Stimulated activated CD4-positive, alpha-beta T cell treated with anti-CD3 and anti-CD28 coated beads, Interleukin-2, amount 100 ng/mL, for 48 hours (primary cell): ENCODE measurements at places on chromosomes 1 and 21.
A peak's percentile ranks its signal among the peaks of the same experiment; 100 is the strongest.

DNA sequence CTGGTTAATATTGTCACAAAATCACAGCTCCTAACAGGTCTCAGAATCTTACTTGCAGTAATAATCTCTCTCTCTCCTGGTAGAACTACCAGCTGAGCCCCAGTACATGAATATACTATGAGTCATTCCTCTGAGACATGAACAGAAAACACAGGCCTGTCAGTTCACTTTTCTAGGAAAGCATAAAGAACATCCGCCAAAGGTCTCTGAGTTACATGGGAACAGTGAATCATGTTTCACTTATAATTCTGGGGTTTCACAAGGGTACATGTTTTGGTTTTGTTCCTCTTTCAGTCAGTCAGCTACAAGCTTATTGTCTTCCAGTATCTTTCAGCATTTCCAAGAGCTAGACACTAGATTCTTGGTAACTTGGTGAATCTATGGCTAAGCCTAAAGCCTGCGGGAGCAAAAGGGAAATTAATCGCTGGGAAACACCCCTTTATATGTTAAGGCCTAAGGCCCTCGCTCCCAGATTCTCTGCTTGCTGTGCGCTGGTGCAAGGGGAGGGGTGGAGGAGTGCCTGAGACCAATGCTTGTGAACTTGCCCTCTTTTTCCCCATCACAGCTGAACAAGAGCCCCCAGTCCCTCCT lies 31.7 kb downstream of the IFNGR2 start:
- DNase-seq: peak; percentile 21

- DNase-seq: no peak
These were observed 8.1 kb upstream of the TRIM67 start for GRCh38 chr1:231153726-231154125.

DNA sequence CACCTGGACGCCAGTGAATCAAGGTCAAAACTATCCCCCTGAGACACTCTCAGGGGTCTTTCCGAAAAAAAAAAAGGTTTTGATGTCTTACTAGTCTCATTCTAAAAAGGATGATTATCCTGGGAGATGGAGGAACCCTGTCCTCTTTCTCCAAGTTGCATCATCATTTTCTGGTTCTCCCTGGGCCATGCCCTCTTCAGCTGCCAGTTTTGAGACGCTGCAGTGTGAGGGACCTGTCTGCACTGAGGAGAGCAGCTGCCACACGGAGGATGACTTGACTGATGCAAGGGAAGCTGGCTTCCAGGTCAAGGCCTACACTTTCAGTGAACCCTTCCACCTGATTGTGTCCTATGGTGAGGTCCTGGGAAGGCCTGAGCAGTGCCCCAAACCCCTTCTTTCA lies 3.5 kb downstream of the FCRLA start:
- DNase-seq: no peak

DNA sequence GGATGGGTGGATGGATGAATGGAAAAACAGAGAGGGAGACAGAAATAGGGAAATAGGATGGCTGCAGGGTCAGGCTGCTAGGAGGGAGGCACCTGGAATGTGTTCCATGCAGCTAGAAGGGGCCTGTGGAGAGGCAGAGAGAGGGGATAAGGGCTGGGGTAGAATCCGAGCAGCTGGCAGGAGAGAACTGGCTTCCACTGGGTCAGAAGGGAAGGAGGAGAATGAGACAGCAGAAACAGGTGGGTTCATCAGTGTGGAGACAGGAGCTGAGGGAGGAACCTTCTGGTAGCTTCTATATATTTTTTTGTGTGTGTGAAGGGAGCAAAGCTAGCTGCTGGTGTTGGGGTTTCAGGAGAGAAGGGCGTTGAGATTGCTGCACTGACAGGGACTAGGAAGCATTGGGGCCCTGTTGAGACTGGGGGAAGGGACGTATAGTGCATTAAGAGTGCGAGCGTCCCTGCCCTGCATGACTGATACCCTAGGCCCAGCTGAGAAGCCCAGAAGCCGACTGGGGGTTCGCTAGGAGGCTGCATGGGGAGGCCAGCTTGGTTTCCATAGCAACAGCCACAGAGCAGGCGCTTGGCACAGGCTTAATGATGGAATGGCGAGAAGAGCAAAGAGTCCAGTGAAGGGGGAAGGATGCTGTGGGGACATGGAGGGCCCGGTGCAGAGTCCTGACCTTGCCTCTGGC lies 14.8 kb upstream of the KIF21B start:
- DNase-seq: no peak

DNA sequence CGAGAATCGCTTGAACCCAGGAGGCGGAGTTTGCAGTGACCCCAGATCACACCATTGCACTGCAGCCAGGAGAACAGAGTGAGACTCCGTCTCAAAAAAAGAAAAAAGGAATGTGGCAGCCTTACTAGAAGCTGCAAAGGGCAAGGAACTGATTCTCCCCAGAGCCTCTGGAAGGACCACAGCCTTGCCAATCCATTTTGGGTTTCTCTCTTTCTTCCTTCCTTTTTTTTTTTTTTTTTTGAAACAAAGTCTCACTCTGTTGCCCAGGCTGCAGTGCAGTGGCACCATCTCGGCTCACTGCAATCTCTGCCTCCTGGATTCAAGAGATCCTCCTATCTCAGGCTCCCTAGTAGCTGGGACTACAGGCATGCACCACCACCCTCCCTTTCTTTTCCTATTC lies 9.9 kb upstream of the IFNGR2 start:
- DNase-seq: no peak

DNA sequence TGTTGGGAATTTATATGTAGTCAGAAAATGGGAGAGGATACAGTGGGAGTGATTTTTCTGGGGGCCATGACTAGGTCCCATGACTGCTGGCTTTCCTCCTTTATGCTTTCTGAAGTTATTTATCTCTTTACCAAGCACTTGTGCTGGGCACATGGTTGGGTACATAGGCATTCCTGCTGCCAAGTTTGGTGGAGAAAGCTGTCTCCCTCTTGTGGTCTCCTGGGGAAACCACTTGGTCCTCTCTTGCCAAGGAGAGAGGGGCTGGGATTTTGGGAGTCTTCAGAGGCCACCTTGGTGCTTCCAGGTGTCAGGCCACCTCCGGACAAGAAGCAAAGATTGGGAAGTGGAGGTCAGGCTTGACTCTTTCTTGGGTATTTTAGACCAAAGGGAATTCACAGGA lies 120.2 kb upstream of the KCNE2 start:
- peak; percentile 9 for DNase-seq

DNA sequence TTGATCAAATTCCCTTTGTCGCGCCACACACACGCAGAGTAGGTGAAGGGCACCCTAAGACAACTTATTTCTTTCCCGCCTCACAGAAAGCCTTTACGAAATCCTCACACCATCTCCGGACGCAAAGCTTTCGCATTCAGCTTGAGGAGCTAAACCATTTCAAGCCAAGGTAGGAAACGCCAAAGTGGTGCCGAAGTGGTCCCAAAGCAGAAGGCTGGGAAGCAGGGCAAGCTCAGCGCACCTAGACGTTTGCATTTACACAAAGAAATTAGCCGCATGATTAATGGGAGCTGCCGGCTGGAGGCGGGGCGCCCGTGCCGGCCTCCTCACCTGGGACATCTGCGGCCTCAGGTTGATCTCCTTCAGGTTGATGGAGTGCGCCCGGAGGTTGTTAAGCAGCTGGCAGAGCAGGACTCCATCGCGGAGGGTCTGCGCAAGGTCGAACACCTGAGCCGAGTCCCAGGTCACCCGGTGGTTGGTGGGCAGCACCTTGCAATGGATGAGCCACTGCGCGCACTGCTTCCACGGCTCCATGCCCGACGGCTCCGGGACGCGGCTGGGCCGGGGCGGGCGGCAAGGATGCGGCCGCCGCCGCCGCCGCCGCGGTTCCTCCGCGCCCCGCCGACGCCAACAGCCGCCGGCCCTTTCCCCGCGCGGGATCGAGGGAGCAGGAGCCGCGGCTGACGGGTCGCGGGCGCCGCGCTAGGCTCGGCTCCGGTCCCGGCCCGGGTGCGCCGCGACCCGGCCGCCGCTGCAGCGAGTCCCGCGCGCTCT lies 457 bp downstream of the VAV3 start:
- peak; percentile 14 for DNase-seq
